ENCODE measurements at places on chromosomes 1 and 21.

DNA sequence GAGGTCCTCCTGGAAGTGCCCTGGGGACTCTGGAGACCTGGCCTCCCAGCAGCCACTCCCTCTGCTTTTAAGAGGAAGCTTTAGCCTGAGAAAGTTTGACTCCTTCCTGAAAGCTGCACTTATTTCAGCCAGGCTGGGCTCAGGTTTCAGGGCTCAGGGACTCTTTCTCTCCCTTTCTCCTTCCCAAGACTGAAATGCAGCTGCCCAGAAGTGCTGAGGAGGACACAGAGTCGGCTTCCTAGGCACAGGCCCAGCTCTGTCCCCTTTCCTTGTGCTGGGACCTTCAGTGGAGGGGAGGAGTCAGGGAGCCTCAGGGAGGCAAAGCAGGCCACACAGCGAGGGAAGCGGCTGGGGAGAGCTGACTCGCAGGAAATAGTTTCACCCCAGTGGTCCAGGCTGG lies 137.3 kb downstream of the NAV1 start:
- no peak for DNase-seq

- DNase-seq: no peak
These were observed 490.5 kb upstream of the LRRC7 start for GRCh38 chr1:69077198-69077597.

- DNase-seq: no peak
These were observed 234.8 kb downstream of the FOXD2 start for GRCh38 chr1:47672622-47673021.

- no peak for DNase-seq
These were observed 22.2 kb upstream of the TCEA3 start for GRCh38 chr1:23446661-23447310.

GRCh38 chr1:164064501-164064900 lies 494.5 kb upstream of the PBX1 start:
- DNase-seq: no peak

- no peak for DNase-seq
These were observed 79.8 kb downstream of the PKN2 start for GRCh38 chr1:88763649-88764406.

- DNase-seq: peak; percentile 84
These were observed 34.9 kb downstream of the TRIM11 start for GRCh38 chr1:228371741-228372182.

DNA sequence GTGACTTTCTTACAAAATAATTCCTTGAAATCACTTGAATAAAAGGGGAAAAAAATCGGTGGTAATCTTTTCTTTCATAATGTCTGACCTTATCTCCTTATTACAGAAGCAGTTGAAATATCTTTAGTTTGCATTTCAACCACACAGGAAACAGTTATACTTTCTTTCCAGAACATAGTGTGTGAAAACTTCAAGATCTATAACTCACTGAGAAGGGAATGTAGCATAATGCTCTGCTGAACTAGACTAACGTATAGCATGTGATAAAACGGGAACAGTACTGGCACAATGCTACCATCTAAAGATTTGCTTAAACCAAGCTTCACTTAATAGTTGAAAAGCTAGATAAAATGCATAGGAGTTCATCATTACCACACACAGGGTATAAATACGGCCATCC lies 45.0 kb downstream of the VAV3 start:
- no peak for DNase-seq

- no peak for DNase-seq
These were observed 144.4 kb upstream of the NBPF11 start for GRCh38 chr1:148296511-148296910.

DNA sequence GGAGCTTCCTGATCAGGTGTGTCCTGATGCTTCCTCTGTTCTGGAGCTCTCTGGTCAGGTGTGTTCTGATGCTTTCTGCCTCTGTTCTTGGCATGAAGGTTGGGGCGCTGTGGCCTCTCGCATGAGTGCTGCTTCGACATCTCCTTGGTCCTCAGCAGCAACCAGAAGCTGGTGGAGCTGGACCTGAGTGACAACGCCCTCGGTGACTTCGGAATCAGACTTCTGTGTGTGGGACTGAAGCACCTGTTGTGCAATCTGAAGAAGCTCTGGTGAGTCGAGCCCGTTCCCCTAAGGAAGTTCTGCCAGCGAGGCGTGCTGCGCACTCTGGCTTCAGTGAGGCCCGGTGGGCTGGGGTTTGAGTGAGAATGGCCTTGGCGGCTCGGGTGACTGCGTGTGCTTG lies 18.0 kb downstream of the NLRP3 start:
- DNase-seq: no peak

GRCh38 chr1:206706806-206707366 lies 22.2 kb downstream of the MAPKAPK2 start:
- DNase-seq: no peak

- peak; percentile 90 for DNase-seq
These were observed 1.9 kb downstream of the RUSC1 start for GRCh38 chr1:155322571-155322952.

DNA sequence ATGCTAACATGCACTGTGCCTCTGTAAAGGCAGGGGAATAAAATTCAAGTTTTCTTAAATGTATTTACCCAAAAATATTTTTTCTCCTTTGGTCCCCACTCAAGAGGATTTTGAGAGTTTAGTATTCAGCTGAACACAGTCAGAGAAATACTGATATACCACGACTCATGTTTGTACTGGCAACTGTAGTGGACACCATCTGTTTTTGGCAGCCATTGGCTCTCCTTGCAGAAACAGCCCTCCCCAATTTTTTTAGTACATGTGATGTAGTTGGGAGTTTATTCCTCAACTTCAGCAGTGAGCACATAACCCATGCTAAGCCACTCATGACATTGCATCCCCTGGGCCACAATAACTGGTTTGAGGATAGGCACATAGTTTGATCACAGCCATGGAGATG lies 154.8 kb upstream of the POU3F1 start:
- no peak for DNase-seq

GRCh38 chr1:39694026-39694425 lies 2.8 kb upstream of the HPCAL4 start:
- no peak for DNase-seq

DNA sequence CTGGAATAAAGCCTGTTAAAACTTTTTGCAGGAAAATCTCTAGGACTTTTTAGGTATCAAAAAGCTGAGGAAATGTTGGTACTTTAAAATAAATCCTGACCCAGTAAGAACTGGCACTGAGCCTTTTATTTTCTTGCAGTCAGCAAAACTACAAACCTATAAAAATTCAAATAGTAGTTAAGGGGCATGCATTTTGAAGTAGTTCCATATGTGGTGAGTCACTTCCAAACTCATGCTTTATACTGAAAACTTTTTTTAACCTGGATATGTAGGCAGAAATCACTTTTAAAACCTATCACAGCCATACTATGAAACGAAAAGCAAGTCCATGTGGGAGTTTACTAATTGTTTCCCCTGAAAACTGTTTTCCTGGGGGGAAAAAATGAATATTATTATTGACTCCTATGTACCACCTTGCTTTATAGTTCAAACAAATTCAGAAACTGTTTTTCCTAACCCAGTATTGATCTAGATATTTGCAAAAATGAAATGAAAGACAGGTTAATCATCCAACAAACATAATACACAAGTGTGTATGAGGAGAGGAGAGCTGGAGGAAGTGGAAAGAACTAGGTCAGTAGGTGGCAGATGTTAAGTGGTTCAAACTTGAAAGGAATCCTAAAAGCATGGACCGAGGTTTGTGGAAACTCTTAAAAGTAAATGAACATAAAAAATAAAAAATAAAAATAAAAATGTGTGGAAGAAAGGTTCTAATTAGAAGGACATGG lies 30.5 kb downstream of the NRIP1 start:
- DNase-seq: no peak

- no peak for DNase-seq
These were observed 6.6 kb downstream of the NID1 start for GRCh38 chr1:236058141-236058934.

- DNase-seq: no peak
These were observed 83.3 kb downstream of the GABPA start for GRCh38 chr21:25818121-25818520.

GRCh38 chr1:18646091-18646785 lies 15.6 kb downstream of the PAX7 start:
- no peak for DNase-seq

GRCh38 chr1:83918688-83919285 lies 80.1 kb downstream of the TTLL7 start:
- DNase-seq: no peak

- no peak for DNase-seq
These were observed 26.8 kb upstream of the CADM3 start for GRCh38 chr1:159144571-159144970.

- no peak for DNase-seq
These were observed 83.1 kb downstream of the KCNN3 start for GRCh38 chr1:154786804-154787570.

GRCh38 chr1:48686159-48686558 lies 90.5 kb downstream of the BEND5 start:
- DNase-seq: no peak

- no peak for DNase-seq
These were observed 29.0 kb downstream of the PKP1 start for GRCh38 chr1:201312298-201312697.

- no peak for DNase-seq
These were observed 236.9 kb upstream of the VAMP3 start for GRCh38 chr1:7534061-7534825.

DNA sequence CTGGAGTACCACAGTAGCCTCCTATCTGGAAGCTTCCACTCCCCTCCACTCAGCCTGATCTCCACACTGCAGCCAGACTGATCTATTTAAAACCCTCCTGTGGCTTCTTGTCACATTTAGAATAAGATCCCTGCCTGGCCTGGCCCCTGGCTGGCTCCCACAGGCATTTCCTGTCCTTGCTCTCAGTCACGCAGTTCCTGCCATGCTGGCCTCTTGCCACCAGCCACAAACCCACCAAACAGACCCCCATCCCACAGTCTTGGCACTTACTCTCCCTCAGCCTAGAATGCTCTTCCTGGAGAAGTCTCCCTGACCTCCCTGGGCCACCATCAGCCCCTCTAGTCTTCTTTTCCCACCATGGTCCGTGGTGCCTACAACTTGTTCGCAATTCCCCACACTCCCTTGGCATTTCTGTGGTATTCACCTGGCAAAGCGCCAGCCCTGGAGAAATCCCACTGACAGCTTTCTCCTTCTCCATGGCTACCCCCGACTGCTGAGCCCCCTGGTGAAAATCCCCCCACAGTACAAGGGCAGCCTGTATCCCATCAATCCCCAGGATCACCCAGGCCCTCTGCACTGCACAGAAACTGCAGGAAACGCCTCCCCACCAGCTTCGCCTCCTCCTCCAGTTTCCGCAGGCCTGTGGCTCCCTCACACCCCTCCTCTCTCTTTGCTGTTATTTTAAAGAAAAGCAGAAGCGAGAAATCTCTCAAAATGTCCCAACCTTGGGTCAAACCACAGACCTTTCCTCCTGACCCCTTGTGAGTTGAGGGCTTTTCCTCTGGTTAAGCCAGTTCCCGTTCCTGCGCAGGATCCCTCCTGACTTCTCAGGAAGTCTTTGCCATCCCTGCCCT lies 94.5 kb downstream of the SYT2 start:
- no peak for DNase-seq

- DNase-seq: no peak
These were observed 4.5 kb downstream of the TNFSF4 start for GRCh38 chr1:173202424-173203145.

- no peak for DNase-seq
These were observed 26.0 kb downstream of the PTP4A2 start for GRCh38 chr1:31911994-31912780.

DNA sequence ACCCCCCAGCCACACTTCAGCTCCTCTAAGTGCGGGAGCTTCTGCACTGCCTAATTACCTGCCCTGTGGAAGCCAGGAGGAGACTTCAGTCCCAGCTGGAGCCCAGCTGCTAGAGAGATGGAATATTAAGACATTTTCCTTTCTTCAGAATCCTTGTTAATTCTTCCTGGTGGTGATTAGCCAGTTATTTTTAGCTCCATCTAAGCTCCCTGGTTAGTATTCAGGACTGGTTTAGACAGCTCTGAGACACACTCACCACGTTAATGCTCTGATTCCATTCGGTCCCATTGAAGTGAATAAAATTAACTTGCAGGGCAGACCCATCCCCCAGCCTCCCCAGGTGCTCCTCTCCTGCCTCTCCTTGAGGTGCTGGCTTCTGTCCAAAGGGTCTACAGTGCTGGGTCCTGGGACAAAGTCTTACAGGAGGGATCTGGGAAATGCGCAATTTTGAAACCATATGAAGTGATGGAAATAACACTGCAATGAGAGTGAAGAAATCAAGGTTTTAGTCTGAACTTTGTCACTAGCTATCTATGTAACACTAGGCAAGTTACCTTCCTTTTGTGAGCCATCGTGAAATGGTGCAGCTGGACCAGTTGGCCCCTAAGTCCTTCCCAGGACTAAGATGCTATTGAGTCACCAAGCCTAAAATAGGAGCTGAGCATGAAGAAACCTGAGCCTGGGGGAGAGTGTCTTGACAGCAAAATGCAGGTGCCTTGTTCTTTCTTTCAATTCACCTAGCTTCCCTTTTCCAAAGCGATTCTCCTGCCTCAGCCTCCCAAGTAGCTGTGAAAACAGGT lies 117.4 kb upstream of the ATP1A1 start:
- DNase-seq: no peak

- no peak for DNase-seq
These were observed 121.7 kb downstream of the SIPA1L2 start for GRCh38 chr1:232508130-232508701.
